ENCODE measurements at places on chromosomes 16 and 17.

- H3K4me3 ChIP-seq = no peak overlapping the region
- H3K36me3 ChIP-seq = peaks cover 16% of the 10 kb centered on the region
- no peak for DNase-seq
- no peak overlapping the region for H3K27ac ChIP-seq
These were observed 15.2 kb downstream of the NUP93 start for GRCh38 chr16:56744996-56745640.

DNA sequence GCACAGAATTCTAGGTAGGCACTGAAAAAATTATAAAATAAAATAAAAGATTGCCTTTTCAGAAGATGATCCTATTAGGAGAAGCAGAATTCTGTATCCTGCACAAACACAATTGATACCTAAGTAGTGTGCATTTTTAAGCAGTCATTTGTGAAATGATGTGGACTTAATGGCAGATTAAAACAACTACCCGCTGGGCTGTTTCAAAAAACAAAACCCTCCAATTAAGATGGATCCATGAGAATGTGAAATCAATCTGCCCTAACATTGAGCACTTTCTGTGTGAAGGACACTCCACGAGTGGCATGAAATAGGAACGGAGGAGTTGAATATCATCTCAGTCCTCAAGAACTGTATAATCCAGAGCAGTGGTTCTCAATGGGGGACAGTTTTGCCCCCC is 1012.8 kb upstream of the EEF2KMT start:
- DNase-seq = no peak
- H3K36me3 ChIP-seq = no peaks in the 10 kb centered on the region
- H3K4me1 ChIP-seq = no peaks in the 10 kb centered on the region
- no peak overlapping the region for H3K4me3 ChIP-seq
- H3K27me3 ChIP-seq = no peaks in the 10 kb centered on the region

DNA sequence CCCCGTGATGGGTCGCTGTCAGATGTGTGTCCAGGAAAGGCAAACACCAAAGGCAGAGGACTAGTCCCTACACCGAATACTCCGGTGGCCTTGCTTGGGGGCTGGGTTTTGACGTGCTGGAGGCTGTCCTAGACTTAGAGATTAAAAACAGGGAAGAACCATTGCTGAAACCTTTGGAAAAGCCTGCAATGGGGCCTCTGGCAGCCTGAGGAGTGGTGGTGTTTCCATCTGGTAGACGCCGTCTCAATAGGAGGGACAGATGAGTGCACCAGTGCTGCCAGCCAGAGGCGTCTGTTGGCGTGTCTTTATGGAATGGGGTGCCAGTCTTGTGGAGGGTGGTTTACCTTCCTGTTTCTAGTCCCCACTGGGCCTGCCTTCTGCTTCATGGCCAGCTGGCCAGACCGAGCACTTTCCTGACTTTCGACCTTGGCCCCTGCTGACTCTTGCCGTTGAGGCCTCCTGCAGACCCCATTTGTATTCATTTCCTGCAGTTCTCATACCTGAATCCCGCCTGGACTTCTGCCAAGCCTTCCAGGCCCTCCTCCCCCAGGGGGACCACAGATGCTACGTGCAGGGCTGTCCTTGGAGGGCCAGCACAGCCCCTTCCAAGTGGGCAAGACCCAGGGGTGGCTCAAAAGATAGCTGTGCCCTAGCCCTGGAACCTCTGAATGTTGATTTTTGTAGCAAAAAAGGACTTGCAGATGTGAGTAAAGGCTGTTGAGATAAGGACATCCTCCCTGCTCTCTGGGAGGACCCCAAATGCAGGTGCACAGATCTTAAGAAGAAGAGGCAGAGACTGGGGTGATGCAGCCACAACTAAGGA is 1.9 kb upstream of the DNASE1 start:
- no peak overlapping the region for H3K4me3 ChIP-seq
- H3K27me3 ChIP-seq = no peaks in the 10 kb centered on the region
- DNase-seq = no peak
- peaks cover 31% of the 10 kb centered on the region for H3K36me3 ChIP-seq

GRCh38 chr17:59534583-59534982 is 30.8 kb upstream of the DHX40 start:
- no peak overlapping the region for H3K4me3 ChIP-seq
- H3K27ac ChIP-seq = no peak overlapping the region
- H3K4me1 ChIP-seq = no peaks in the 10 kb centered on the region
- DNase-seq = peak; percentile 3
- no peaks in the 10 kb centered on the region for H3K36me3 ChIP-seq
- H3K27me3 ChIP-seq = peaks cover 23% of the 10 kb centered on the region

DNA sequence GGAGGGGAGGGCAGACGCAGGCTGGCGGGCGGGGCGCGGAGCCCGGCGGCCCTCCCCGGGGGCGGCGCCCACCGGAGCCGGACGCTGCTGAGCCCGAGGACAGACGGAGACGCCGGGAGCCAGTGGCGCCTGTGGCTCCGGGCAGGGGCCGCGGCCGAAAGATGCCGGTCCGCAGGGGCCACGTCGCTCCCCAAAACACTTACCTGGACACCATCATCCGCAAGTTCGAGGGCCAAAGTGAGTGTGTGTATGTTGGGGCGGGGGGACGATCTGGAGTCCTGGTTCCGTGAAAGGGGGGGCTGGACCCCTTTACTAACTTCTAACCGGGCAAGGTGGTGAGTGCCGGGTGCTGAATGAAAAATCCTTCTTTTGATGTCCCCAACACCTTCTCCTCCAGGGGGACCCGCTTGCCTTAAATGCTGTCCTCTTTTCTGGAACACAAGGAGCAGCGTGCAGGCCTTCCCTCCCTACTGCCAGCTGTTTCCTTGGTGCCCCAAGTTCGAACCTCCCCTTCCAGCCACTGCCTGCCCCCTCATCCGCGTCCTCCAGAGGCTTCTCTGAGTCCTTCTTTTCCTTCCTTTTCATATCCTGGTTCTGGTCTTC is at the start of gene KCNH6:
Gene KCNH6 (plus strand): TSS at position 106 of the 603 bp plus-strand sequence. CDS start 56 bp downstream, at position 162.
- no peak for DNase-seq
- no peaks in the 10 kb centered on the region for H3K36me3 ChIP-seq
- H3K4me3 ChIP-seq = no peak within 1 kb of the TSS
- peaks cover 5% of the 10 kb centered on the region for H3K4me1 ChIP-seq
- no peak within 1 kb of the TSS for H3K27ac ChIP-seq
